ENCODE measurements at places on chromosomes 12 and 14. TPM values are rescaled to one million over a fixed set of nuclear protein-coding genes. Genes with fewer than 3 reads are reported as not detected.

The WNT5B gene
- total RNA-seq: 15.4 TPM

GRCh38 chr12:49537752-49538509 lies 899 bp upstream of the KCNH3 start:
- H3K36me3 ChIP-seq: no peaks in the 10 kb centered on the region
- H3K27ac ChIP-seq: no peak overlapping the region
- H3K4me3 ChIP-seq: peak overlapping the region; percentile 60
- no peak for DNase-seq
- H3K27me3 ChIP-seq: peaks cover 21% of the 10 kb centered on the region

The OR4K5 gene
- not detected for total RNA-seq

DNA sequence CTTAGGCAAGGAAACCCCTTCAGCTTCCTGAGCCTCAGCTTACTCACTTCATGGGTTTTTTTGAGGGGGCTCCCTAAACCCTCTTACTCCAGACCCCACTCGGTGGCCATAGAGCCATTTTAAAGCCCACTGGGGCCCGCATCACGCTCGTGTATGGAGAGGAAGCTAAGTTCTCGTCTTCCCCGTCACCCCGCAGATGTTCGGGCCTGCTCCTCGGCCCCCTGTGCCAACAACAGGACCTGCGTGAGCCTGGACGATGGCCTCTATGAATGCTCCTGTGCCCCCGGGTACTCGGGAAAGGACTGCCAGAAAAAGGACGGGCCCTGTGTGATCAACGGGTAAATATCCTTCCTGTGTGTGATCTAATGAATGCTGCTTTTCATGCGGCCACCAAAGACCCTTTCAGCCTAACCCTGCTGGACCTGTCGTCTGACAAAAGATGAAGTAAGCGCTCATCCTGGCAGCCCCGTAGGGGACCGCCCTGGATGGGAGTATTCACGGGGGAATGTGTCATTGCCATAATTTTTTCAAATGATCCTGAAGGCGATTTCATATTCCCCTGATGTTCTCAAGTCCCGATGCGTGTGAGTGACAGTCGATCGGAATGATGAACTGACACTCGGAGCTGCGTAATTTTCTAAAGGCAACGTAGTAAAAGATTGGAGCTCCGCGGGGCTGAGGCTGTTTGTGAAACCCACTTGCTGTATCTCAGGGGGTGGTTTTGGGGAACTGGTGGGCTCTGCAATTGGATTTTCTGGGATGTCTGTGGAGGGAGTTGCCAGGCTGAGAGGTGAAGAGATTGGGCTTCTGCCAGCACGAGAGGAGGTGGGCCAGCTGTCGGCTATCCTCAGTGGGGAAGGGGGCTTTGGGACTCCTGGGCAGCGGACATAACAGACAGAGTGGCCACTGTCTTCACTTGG lies 5.4 kb downstream of the DLK1 start:
- H3K27me3 ChIP-seq: peaks cover 2% of the 10 kb centered on the region
- no peaks in the 10 kb centered on the region for H3K36me3 ChIP-seq
- no peak for DNase-seq
- no peak overlapping the region for H3K27ac ChIP-seq
- no peak overlapping the region for H3K4me3 ChIP-seq
- no peaks in the 10 kb centered on the region for H3K4me1 ChIP-seq

The KRT78 gene
- total RNA-seq: not detected

DNA sequence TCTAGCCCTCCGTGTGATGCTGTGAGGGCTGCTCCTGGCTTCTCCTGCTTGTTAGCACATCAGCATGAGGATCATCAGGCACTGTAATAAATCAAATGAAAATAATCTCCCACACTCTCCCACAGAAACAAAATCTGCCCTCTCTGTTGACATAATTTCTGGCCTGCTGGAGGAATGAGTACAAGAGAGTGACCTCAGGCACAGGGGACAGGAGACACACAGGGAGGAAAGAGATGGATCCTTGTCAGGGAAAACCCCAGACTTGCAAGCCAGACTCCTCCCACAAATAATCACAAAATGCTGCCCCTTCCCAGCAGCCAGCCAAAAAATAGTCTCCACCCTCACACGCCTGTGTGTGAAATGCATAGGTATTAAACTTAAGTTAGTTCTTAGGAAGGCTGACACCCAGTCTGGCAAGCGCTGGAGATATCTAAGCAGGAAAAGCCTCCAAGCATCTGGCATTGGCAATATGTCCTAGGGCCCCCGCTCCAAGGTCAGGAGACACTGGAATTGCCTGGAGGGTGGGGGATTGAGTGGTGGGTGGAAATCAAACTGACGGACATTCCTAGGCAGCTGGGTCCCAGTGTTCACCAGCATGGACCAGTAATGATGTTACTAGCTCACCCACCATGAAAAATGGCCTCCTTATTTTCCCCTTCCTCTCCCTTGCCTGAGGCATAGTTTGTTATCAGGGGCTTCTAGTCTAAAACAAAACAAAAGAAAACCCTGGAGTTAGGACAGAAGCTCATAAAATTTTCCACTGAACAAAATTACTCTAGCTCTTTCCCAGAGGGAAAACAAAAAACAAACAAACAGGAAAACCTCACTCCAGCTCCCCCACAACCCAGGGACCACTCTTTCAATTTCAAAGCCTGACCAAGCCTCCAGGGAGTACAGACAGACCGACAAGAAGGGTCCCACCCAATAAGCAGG lies 22.0 kb downstream of the SMUG1 start:
- no peak for DNase-seq
- no peaks in the 10 kb centered on the region for H3K36me3 ChIP-seq
- no peak overlapping the region for H3K27ac ChIP-seq
- H3K4me3 ChIP-seq: no peak overlapping the region
- no peaks in the 10 kb centered on the region for H3K4me1 ChIP-seq
- 0 out of 2 replicates have a peak, but pooled peaks cover under 1% of the 10 kb centered on the region for H3K27me3 ChIP-seq

The NKX2-1 gene
- not detected for total RNA-seq

DNA sequence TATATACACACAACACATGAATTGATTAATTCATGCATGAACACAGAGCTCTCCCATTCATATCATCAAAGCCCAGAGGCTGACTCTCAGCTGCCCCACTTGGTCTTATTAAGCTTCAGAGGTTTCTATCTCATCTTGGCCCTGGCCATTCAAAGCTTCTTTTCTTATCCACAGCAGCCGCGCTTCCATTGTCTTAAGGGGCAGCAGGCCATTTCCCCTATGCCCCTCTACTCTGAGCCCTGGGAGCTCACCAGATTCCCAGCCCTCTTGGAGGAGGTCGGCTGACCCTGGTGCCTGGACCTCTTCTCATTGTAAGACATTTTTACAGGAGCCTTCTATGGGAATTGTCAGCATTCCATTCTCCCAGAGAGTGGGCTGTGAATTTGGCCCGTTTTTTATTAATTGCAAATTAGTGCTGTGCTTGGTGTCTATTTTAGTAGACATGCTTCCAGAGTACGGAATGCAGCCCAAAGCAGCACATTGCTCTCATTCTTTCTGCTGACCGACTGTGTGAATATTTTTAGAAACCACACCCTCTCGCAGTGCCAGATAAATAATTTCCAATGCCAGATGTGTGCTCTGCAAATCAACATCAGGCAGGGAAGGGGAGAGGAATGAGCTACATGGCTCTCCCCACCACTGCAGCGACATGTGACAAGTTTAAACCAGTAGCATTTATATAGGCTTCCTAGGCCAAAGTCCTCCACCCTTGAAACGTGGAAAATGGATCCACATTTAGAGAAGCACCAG lies 58.5 kb downstream of the NUAK1 start:
- H3K36me3 ChIP-seq: no peaks in the 10 kb centered on the region
- no peak for DNase-seq
- H3K4me3 ChIP-seq: no peak overlapping the region
- H3K4me1 ChIP-seq: no peaks in the 10 kb centered on the region
- peaks cover 4% of the 10 kb centered on the region for H3K27me3 ChIP-seq
- H3K27ac ChIP-seq: no peak overlapping the region

The GLT1D1 gene
- 4.2 TPM for total RNA-seq

- peak overlapping the region; percentile 90 for H3K4me3 ChIP-seq
- no peak for DNase-seq
- H3K27ac ChIP-seq: peak overlapping the region; percentile 30
These were observed 1.1 kb downstream of the SAV1 start for GRCh38 chr14:50666772-50667683.

DNA sequence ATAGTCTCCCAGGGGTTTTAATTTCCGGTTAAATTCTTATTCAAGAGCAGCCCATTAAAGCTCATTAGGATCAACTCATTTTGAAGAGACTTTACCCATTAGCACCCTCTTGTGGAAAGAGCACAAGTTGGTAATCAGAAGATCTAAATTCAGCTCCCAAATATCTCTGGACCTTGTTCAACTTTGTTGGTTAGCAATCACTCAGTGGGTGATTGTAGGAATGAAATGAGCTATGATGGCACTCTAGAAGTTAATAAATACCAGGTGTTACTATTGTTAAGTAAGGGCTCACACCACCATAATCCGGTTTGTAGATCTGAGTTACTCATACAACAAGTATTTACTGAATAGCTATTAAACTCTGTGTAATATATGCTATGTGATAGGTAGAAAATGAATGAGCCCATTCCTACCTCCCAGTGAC lies 42.9 kb downstream of the TRIP11 start:
- H3K27ac ChIP-seq: no peak overlapping the region
- H3K4me3 ChIP-seq: no peak overlapping the region
- no peak for DNase-seq
- peaks cover 9% of the 10 kb centered on the region for H3K36me3 ChIP-seq
- no peaks in the 10 kb centered on the region for H3K27me3 ChIP-seq
- no peaks in the 10 kb centered on the region for H3K4me1 ChIP-seq

DNA sequence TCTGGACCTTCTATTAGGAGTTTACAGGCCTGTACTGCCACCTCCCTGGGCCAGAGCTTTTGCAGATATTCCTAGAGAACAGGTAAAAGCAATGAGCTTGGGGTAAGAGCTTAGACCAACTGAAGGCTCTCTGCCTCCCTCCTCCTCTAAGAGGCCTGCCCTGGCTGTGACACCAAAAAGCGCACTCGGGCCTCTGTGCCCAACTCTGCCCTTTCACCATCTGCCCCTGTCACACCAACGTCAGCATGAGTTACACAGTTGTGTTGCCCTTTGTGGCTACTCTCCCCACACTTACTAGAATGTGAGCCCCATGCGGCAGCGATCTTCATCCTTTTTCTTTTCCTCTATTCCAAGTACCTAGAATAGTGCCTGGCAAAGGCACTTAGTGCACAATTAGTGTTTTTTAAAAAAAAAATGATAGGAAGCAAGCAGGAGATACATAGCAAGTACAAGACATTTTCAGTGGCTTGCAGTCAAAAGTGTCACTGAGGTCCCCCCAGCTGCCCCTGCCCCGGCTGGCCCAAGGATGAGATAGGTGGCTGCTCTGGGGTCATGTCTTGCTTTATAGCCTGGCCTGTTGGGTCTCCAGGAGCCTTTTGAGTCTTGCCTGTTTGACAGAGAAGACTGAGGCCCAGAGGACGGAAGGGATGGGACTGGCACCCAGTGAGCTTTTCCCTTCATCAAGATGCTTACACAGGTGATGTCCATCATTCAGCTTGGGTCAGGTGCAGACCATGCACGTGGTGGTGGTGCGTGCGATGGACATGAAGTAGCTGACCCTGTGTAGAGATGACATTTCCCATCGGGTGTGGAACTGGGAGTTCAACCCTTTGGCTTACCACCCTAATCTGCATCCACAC lies 12.5 kb downstream of the CKB start:
- no peak overlapping the region for H3K4me3 ChIP-seq
- H3K4me1 ChIP-seq: no peaks in the 10 kb centered on the region
- no peak overlapping the region for H3K27ac ChIP-seq
- H3K36me3 ChIP-seq: peaks cover 11% of the 10 kb centered on the region

DNA sequence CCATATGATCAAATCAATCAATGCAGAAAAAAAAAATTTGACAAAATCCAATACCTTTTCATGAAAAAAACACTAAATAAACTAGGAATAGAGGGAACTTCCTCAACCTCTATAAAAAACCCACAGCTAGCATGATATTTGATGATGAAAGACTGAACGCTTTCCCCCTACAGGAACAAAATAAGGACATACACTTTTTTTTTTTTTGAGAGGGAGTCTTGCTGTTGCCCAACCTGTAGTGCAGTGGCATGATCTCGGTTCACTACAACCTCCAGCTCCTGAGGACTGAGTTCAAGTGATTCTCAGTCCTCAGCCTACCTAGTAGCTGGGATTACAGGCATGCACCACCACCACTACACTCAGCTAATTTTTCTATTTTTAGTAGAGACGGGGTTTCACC lies 17.9 kb upstream of the CAMKK2 start:
- peaks cover 2% of the 10 kb centered on the region for H3K36me3 ChIP-seq
- DNase-seq: no peak
- no peak overlapping the region for H3K4me3 ChIP-seq
- H3K27ac ChIP-seq: no peak overlapping the region
- H3K4me1 ChIP-seq: no peaks in the 10 kb centered on the region

- DNase-seq: no peak
- H3K27ac ChIP-seq: no peak overlapping the region
- no peaks in the 10 kb centered on the region for H3K4me1 ChIP-seq
- no peak overlapping the region for H3K4me3 ChIP-seq
- peaks cover 1% of the 10 kb centered on the region for H3K27me3 ChIP-seq
- H3K36me3 ChIP-seq: no peaks in the 10 kb centered on the region
These were observed 2.9 kb downstream of the SPX start for GRCh38 chr12:21528953-21529352.

GRCh38 chr14:22341049-22341448 lies 248.0 kb downstream of the DAD1 start:
- no peak for DNase-seq
- H3K27ac ChIP-seq: no peak overlapping the region
- no peaks in the 10 kb centered on the region for H3K36me3 ChIP-seq
- H3K27me3 ChIP-seq: no peaks in the 10 kb centered on the region
- no peaks in the 10 kb centered on the region for H3K4me1 ChIP-seq

The PRH2 gene
- not detected for total RNA-seq

The SMIM41 gene
- not detected for total RNA-seq

- no peaks in the 10 kb centered on the region for H3K36me3 ChIP-seq
- peak overlapping the region; percentile 83 for H3K4me3 ChIP-seq
- no peaks in the 10 kb centered on the region for H3K27me3 ChIP-seq
- peak; percentile 84 for DNase-seq
- H3K27ac ChIP-seq: peak overlapping the region; percentile 92
- H3K4me1 ChIP-seq: peaks cover 11% of the 10 kb centered on the region
These were observed 102.8 kb upstream of the BCAT1 start for GRCh38 chr12:25051656-25052195.

DNA sequence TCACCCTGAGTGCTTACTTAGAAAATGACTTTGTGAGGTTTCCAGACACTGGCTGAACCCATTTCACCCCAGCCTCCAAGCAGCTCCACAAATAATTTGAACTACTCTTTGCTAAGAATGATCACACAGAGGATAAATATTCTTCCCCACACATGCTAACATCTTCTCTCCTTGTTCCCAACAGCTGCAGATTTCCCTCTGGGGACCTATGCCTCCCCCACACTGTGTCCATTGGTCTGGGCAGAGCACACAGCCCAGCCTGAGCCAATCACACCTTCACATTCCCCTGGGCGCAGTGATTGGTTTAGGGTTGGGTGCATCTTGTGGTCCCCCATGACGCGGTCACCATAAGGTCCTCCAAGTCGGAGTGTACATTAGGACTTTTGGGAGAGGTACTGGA lies 6.9 kb downstream of the SDR9C7 start:
- no peak overlapping the region for H3K4me3 ChIP-seq
- no peak overlapping the region for H3K27ac ChIP-seq
- DNase-seq: no peak
- no peaks in the 10 kb centered on the region for H3K36me3 ChIP-seq

- no peak overlapping the region for H3K27ac ChIP-seq
- DNase-seq: no peak
- no peaks in the 10 kb centered on the region for H3K27me3 ChIP-seq
- no peak overlapping the region for H3K4me3 ChIP-seq
These were observed 9.2 kb upstream of the CCDC196 start for GRCh38 chr14:66476964-66477363.
